ENCODE measurements at places on chromosomes 3 and 15.

DNA sequence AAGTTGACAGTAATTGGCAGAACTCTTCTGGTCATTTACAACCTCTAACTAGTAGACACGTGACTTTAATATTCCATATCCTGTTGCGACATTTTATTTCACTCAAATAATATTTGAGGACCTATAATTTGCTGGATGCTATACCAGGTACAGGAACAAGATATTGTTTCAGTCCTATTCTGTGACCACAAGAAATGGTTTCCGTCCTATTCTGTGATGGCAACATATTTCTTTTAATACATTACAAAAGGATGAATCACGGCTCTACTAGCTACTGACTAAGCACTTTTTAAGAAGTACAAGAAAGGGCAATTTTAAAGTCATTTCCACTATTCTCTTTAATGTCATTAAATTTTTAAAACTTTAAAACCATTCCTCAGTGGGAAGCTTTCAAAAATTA, 400.2 kb downstream of the CNTN3 start:
- no peak for DNase-seq

- DNase-seq: no peak
These were observed 105.5 kb downstream of the STRIT1 start for GRCh38 chr3:155188031-155188430.

GRCh38 chr3:142077859-142078500, 71.4 kb downstream of the TFDP2 start:
- DNase-seq: no peak

GRCh38 chr15:74127954-74128784, 2.2 kb upstream of the ISLR2 start:
- peak; percentile 55 for DNase-seq

- no peak for DNase-seq
These were observed 142.0 kb downstream of the GABRB3 start for GRCh38 chr15:26630857-26631256.

GRCh38 chr15:101396484-101397261, 92.8 kb downstream of the PCSK6 start:
- DNase-seq: no peak

- no peak for DNase-seq
These were observed 223.4 kb downstream of the SNRPN start for GRCh38 chr15:25177955-25178801.

DNA sequence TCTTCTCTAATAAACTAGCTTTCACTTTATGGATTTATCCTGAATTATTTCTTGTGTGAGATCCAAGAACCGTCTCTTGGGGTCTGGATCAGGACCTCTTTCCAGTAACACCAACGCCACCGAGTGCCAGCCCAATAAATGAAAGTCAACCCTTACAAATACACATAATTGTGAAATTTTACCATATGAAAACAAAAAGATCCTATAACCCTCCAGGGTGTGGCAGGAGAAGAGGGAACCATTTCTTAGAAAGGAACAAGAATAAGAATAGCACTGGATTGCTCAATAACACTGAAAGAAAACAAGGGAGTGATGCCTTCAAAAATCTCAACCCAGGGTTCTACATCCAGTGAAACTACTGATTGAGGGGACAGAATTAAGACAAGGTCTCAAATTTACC, 51.6 kb upstream of the ACKR4 start:
- no peak for DNase-seq

DNA sequence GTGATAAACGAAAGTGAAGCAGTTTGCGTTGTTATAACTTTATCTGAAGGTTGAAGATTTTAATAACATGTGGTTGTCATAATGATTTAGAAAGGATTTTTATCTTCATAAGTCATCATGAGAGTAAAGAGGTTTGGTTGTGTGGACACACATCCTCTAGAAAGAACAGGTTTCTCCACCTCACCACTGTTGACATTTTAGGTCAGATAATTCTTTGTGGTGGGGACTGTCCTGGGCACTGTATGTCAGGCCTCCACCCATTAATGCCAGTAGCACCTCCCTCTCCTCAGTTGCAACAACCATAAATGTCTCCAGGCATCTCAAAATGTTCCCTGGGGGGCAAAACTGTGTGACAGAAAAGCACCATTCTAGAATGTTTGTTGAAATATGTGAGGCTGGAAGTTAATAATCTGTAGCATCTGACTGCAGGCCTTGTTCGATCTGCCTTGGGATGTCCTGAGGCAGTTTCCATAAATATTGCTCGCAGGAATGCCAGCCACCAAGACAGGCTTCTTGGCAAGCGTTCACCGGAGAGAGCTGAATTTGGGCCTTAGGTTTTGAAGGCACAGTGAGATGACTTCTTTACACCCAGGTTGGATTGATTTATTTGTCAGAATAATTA, 100.1 kb downstream of the ADAMTSL3 start:
- DNase-seq: no peak

DNA sequence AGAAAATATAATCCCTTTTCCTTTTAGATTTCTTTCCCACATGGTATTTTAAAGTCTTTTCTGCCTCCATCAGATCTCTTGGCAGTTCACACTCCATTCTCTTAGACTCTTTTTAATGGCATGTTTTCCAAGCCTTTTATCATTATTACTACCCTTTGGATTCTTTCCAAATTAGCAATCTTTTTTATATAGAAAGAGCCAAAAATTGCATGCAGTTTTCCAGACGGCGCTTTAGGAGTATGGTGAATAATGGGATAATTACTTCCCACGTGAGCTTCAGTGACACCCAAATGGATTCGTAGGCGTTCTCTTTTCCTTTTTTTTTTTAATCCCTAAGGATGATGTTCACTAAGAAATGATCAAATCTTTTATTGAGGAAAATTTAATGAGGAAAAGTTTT, 354.8 kb upstream of the DNAJC19 start:
- DNase-seq: no peak

- DNase-seq: no peak
These were observed 5.1 kb upstream of the LTF start for GRCh38 chr3:46469680-46470357.
